Breast epithelium (tissue), 4 donors: ENCODE measurements at places on chromosomes 12 and 14. TPM values are rescaled to one million over a fixed set of nuclear protein-coding genes. Genes with fewer than 3 reads are reported as not detected.

DNA sequence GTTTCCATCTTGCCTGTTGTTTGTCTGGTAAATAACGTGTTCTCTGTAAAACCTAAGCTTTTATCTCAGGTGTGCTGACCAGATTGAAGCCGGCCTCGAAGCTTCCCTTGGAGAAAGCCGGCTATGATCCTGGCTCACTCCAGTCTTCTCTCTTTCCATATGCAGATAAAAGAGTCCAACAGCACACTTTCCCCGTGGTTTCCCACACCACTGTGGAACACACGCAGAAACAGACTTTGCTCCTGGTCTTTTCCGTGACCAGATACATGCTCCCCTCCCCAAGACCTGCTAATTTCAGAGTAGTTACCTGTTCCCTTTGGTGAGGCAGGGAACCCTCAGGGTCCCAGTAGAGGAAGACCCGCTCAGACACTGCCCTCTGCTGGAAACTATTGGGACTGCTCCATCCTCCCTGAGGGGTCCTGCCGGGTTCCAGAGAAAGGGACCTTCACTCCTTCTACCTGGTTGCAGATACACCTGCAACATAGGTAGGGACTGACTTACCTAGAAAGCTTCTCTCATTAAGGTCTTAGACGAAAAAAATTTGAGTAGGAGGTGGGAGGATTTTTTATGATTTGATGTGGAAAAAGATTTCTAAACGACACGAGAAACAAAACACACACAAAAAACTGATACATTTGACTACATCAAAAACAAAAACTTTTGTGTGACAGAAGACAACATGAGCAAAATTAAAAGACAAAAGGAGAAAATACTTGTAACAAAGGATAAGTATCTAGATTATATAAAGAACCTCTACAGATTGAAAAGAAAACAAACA lies 415.4 kb upstream of the CCDC196 start:
- DNase-seq, result no peak
- H3K4me3 ChIP-seq, result no peak overlapping the region
- H3K4me1 ChIP-seq, result no peaks in the 10 kb centered on the region
- H3K27ac ChIP-seq, result no peak overlapping the region
- H3K36me3 ChIP-seq, result no peaks in the 10 kb centered on the region

DNA sequence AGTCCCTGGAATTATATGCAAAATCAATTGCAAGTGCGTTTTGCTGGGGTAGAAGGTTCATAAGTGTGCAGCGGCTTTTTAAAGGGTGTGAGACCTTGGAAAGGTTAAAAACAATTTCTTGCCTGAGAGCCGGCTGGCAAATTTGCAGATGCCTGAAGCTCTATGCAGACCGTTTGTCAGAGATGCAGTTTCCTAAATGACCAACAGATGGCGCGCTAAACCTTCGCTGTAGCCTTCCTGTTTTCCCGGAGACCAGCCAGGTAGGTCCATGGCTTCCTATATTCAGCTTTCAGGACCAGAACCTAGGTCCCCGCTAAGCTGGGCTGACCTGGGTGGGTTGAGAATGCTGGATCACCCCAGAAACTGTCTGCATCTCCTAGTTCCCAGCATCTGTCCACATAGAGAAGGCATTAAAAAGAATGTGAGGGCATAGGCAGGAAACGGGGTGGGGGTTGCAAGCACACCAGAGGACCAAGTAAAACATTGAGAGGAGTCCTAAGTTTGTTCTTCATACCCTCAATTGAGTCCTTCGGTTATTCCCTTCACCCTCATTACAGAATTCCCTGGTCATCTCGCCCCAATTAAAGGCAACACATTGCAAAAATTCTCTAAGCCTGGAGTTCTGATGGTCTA lies 5.7 kb upstream of the NOS1 start:
- H3K27ac ChIP-seq, result no peak overlapping the region
- DNase-seq, result peak; percentile 58
- no peaks in the 10 kb centered on the region for H3K4me1 ChIP-seq

GRCh38 chr14:80658155-80658554 lies 283.4 kb downstream of the CEP128 start:
- H3K4me3 ChIP-seq, result no peak overlapping the region
- no peaks in the 10 kb centered on the region for H3K27me3 ChIP-seq
- H3K4me1 ChIP-seq, result no peaks in the 10 kb centered on the region
- no peak overlapping the region for H3K27ac ChIP-seq
- no peaks in the 10 kb centered on the region for H3K36me3 ChIP-seq

GRCh38 chr12:25495331-25496097 lies 57.6 kb downstream of the LMNTD1 start:
- DNase-seq, result no peak
- H3K27me3 ChIP-seq, result no peaks in the 10 kb centered on the region
- H3K36me3 ChIP-seq, result no peaks in the 10 kb centered on the region
- H3K27ac ChIP-seq, result no peak overlapping the region
- no peak overlapping the region for H3K4me3 ChIP-seq

GRCh38 chr12:69479675-69480074 lies 9.5 kb downstream of the FRS2 start:
- no peaks in the 10 kb centered on the region for H3K36me3 ChIP-seq
- H3K4me3 ChIP-seq, result no peak overlapping the region
- no peaks in the 10 kb centered on the region for H3K27me3 ChIP-seq
- no peak for DNase-seq

GRCh38 chr12:12176402-12176801 lies 90.4 kb downstream of the LRP6 start:
- no peak overlapping the region for H3K4me3 ChIP-seq
- peaks cover 11% of the 10 kb centered on the region for H3K4me1 ChIP-seq
- H3K27me3 ChIP-seq, result no peaks in the 10 kb centered on the region
- H3K27ac ChIP-seq, result no peak overlapping the region

- H3K4me1 ChIP-seq, result peaks cover 4% of the 10 kb centered on the region
- no peak for DNase-seq
- H3K27ac ChIP-seq, result peak overlapping the region; percentile 91
- no peaks in the 10 kb centered on the region for H3K27me3 ChIP-seq
- peak overlapping the region; percentile 86 for H3K4me3 ChIP-seq
Observed at GRCh38 chr14:21072031-21072473, 1.9 kb downstream of the ARHGEF40 start.

- peak within 1 kb of the TSS; percentile 96 for H3K27ac ChIP-seq
- H3K27me3 ChIP-seq, result no peaks in the 10 kb centered on the region
- H3K36me3 ChIP-seq, result no peaks in the 10 kb centered on the region
- H3K4me3 ChIP-seq, result peak within 1 kb of the TSS; percentile 79
- DNase-seq, result peak; percentile 94
Observed at GRCh38 chr12:55715833-55716581, at the start of gene BLOC1S1. BLOC1S1 (plus strand) TSS chr12:55716046; CDS start chr12:55716052, 6 bp downstream.

DNA sequence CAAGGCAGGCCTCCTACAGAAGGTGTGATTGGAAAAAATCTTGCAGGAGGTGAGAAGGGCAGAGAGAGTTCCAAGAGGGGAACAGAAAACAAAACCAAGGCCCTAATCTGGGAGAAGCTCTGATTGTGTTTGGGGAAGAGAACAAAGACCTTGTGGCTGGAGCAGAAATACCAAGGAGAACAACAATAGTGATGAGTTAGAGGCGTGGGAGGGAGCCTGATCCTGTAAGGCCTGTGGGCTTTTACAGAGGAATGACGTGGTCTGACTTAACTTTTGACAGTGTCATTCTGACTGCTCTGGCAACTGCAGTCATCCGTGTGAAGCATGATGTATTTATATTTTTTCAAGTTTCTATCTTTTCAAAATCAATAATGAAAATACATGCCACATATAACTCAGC lies 200.6 kb downstream of the ANO4 start:
- no peak overlapping the region for H3K4me3 ChIP-seq
- no peak for DNase-seq
- no peaks in the 10 kb centered on the region for H3K36me3 ChIP-seq
- H3K27me3 ChIP-seq, result no peaks in the 10 kb centered on the region

The GYS2 gene
- total RNA-seq, result 11.4 TPM

GRCh38 chr12:83016218-83016835 lies 329.6 kb downstream of the TMTC2 start:
- H3K27me3 ChIP-seq, result no peaks in the 10 kb centered on the region
- no peak overlapping the region for H3K27ac ChIP-seq
- no peak for DNase-seq
- no peaks in the 10 kb centered on the region for H3K36me3 ChIP-seq
- H3K4me1 ChIP-seq, result no peaks in the 10 kb centered on the region
- peak overlapping the region; percentile 59 for H3K4me3 ChIP-seq

DNA sequence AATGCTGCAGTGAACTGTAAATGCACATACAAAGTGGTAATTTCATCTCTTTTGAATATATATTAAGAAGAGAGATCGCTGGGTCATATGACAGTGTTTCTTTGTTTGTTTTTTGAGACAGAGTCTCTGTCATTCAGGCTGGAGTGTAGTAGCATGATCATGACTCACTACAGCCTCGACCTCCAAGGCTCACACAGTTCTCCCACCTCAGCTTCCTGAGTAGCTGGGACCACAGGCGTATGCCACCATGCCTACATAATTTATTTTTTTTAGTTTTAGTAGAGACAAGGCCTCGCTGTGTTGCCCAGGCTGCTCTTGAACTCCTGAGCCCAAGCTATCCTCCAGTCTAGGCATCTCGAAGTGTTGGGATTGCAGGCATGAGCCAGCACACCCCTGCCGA lies 62.4 kb upstream of the ACSS3 start:
- no peaks in the 10 kb centered on the region for H3K4me1 ChIP-seq
- no peak overlapping the region for H3K4me3 ChIP-seq
- H3K36me3 ChIP-seq, result no peaks in the 10 kb centered on the region

The PLEKHG7 gene
- total RNA-seq, result 0.15 TPM

DNA sequence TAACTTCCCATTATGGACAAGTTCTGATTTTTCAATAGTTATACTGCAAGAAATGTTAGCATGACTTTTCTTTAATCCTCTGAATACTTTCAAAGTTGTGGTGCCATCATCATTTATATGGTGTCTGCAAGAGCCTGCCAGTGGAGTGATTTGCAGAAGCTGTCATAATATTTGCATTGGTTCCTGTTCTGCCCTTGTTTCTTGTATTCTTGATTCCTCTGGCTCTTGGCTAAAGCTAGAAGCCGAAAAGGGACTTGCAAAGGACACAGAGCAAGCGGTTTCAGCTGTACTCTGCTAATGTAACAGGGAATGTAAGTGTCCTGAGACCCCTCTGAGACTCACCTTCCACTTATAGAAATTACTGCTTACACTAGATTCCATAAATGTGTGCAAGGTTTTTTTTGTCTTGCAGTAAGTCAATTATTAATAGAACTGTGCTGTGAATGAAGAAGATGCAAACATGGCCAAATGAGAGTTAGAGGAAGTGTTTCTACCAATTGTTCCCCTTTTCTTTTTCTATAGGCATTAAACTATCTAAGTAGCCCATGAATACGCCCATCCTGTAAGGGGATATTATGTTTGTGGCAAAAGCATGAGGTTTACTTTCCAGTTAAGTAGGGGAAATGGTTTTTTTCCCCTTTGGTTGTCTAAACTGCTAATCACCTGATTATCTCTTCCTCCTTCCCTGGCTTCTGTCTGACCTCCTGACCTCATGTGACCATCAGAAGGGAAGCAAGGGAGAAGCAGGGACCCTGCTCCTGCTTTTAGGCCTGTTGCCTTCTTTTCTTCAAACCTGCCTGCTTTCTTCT lies 5.3 kb downstream of the DYRK4 start:
- no peak for DNase-seq
- no peaks in the 10 kb centered on the region for H3K36me3 ChIP-seq
- H3K27me3 ChIP-seq, result no peaks in the 10 kb centered on the region
- H3K4me1 ChIP-seq, result no peaks in the 10 kb centered on the region

GRCh38 chr14:47012533-47013280 lies 361.1 kb upstream of the RPL10L start:
- H3K27me3 ChIP-seq, result no peaks in the 10 kb centered on the region
- no peaks in the 10 kb centered on the region for H3K36me3 ChIP-seq
- no peak overlapping the region for H3K27ac ChIP-seq
- no peaks in the 10 kb centered on the region for H3K4me1 ChIP-seq
- no peak overlapping the region for H3K4me3 ChIP-seq

DNA sequence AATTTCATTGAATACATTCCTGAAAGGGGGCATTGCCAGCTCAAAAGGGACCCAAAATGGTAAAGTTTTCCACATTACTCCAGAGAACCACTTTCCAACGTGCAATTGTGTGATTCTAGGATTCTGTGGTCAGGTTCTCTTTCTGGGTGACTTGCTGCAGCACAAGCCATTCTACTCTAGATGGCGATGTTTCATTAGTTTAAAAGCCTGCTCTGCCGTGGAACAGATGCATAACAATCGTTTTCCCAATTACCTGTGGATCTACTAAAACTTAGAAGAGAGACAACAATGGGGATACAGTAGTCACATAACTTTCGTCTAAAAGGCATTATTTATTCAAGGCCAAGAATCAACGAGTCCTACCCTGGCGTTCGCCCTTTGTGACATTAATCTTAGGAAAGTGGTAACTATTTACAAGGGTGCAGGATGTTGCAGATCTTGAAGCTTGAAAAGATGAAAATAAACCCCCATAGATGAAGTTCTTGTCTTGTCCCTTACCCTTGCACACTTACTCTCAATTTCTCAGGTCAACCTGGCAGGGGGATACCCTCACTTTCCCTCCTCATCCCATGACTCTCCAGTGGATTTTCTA lies 400.9 kb downstream of the SNAPC1 start:
- no peaks in the 10 kb centered on the region for H3K4me1 ChIP-seq
- H3K27me3 ChIP-seq, result no peaks in the 10 kb centered on the region
- H3K27ac ChIP-seq, result no peak overlapping the region
- H3K36me3 ChIP-seq, result no peaks in the 10 kb centered on the region
- DNase-seq, result no peak

DNA sequence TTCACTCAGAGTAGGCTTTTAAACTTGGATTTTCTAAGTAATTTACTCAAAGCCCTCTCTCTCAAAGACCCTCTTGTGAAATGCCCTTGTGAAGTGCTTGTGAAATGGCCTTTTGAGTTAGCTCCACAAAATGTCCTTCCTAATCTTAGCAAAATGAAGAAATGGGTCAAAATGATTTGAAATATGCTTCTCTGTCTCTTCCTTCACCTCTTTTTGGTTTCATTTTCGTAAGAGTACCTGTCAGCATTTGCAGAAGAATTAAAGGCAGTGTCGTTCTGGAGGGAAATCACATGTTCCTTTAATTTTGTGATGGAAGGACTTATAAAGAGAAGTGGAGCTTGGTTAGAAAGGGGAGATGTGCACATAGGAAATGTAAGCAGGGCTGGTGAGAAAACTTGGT lies 93.7 kb downstream of the HMGA2 start:
- H3K4me3 ChIP-seq, result no peak overlapping the region
- no peaks in the 10 kb centered on the region for H3K27me3 ChIP-seq
- H3K36me3 ChIP-seq, result no peaks in the 10 kb centered on the region
- H3K27ac ChIP-seq, result no peak overlapping the region
- H3K4me1 ChIP-seq, result no peaks in the 10 kb centered on the region
- DNase-seq, result no peak

The ADCY4 gene
- total RNA-seq, result 60.6 TPM

DNA sequence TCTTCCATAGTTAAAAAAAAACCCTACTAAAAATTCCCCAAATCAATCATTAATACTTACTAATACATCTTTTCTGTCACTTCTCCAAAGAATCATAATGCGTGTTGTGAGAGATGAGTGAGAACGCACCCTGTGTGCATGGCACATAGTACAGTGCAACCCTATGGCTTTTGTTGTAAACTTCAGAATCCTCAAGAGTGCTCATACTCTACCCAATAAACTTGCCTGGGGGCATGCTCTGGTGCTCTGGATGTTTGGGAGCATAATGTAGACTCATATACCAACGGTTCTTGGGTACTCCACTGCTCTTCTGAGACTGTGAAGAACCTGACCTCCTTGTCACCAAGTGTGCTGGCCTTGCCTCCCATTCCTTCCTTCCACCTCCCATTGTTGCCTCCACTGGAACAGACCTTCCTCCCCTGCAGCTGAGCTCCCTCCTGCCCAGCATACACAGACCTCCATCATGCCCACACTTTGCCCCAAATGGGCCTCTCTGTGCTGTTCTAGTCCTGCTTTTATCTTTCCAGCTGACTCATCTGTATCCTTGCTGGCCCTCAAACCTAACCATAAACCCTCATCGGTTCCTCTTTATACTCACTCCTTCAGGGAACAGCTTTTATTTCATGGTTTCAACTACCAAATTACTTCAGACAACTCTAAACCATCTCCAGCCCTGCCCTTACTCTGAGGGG lies 8.9 kb downstream of the DCP1B start:
- no peak overlapping the region for H3K4me3 ChIP-seq
- H3K36me3 ChIP-seq, result peaks cover 3% of the 10 kb centered on the region
- DNase-seq, result no peak
- H3K27me3 ChIP-seq, result no peaks in the 10 kb centered on the region
- no peak overlapping the region for H3K27ac ChIP-seq
- no peaks in the 10 kb centered on the region for H3K4me1 ChIP-seq
